GM13976 (cell line): ENCODE measurements at places on chromosomes 5 and 9.

DNA sequence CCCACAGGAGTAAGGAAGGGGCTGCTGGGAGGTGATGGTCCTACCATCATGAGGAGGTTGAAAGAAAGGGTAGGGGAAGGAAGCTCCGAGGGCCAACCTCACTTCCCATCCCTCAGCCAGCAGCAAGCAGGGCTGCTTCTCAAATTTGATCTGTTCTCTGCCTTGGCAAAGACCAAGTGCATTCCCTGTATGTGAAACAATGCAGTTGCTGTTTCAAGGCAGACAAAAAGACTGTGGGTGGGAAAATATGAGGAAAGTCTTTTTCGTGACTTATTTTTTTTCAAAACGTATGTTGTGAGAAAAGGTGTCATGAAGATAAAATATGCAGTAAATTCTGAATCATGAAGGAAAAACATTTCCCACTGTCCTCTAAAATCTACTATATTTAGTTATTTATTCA, 165.9 kb downstream of the ARSB start:
- DNase-seq, result no peak

DNA sequence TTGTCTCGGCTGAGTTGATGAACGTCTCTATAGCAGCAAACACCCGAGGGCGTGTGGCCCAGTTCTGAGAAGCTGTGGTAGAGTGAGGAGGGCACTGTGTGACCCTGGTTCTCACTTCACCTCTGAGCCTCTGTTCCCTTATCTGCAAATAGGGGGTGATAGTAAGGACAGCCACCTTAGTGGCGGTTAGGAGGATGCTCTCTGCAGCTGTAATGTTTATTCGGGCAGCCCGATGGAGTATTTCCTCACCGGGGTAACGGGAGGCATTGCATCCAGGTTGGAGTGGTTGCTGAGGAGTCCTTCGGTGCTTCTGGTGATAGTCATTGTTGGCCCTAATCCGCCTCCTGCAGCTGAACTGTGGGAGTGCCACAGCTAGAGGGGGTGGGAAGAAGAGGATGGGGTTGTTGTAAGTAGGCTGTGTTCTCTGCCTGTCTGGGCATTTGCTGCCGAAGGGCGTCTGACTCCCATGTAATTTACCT, 13.9 kb downstream of the PRRC2B start:
- DNase-seq, result no peak

DNA sequence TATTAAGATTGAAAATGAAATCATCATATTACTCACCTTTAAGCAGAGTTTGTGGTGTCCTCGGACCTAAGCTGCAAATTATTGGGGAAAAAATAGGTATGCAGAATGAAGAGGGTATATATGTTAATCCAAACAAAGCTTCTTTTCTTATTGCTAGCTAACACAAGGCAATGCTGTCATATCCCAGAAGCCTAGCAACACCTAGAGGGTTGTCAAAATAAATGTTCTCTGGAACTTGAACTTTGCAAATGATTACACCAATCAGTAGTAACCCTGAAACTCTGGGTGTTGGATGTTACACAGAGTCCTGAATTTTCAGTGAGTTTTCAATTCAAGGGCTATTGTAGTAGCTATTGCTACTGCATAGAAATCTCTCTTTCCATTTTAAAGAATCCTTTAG, at the start of gene C6:
TSS of gene C6 (minus strand) at position 193 of the 400 bp plus-strand sequence. CDS start 10,302 bp downstream, outside the sequence.
- DNase-seq, result no peak

DNA sequence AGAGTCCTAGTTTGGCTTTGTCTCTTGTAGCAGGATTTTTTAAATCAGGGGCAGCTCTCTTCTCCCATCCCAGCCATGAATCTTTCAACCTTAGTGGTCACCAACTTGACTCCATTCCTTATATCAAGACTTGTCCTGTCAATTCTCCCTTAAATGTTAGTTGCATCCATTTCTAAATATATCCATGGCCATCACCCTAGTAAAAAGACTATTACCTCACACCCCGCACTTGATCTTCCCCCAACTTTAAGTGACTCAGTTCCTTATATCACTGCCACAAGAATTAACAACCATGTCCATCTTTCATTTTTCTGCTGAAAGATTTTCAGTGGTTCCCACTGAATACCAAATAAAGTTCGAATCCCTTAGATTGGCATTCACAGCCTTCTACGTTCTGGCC, 67.0 kb downstream of the STX17 start:
- DNase-seq, result no peak

DNA sequence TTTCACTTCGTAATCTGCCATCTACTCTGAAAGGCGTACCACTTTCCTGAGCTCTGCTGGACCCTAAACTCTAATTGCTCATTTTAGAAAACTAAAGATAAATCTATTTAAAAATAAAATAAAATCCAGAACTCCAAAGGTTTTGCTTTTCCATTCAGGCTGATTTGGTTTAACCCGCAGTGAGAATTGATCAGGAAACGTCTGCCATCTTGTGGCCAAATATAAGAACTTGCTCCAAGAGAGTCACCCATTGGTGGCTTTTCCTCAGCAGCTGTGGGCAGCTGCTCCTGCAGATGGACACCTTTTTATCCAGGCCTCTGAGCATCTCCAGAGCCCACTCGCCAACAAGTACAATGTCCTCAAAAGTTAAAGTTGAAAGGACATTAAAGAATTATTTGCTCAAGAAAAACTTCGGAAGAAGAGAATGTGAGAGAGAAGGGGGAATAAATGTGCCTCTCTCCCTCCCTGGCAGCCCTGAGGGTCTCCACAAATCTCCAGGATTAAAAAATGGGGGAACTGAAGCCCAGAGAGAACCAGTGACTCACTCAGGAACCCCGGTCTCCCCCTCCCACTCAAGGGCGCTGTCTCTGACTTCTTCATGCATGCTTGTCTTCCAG, 4.1 kb downstream of the SAXO1 start:
- DNase-seq, result peak; percentile 80

GRCh38 chr5:112338681-112339337, 80.3 kb downstream of the EPB41L4A start:
- DNase-seq, result no peak

- no peak for DNase-seq
These were observed 56.1 kb downstream of the WWC1 start for GRCh38 chr5:168347368-168348083.

DNA sequence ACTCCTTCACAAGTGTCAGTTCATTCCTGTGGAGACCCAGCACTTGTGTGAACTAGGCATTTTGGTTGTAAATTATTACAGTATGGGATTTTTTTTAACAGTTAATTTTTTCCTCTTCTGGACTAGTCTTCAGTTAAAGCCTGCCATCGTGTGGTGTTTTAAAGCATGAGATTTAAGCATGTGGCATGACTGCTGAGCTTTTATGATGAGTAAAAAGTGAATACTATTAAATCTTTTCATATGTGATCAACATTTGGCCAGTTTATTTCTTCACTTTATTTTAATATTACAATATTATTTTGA, 25.0 kb downstream of the LMNB1 start:
- DNase-seq, result peak; percentile 33

DNA sequence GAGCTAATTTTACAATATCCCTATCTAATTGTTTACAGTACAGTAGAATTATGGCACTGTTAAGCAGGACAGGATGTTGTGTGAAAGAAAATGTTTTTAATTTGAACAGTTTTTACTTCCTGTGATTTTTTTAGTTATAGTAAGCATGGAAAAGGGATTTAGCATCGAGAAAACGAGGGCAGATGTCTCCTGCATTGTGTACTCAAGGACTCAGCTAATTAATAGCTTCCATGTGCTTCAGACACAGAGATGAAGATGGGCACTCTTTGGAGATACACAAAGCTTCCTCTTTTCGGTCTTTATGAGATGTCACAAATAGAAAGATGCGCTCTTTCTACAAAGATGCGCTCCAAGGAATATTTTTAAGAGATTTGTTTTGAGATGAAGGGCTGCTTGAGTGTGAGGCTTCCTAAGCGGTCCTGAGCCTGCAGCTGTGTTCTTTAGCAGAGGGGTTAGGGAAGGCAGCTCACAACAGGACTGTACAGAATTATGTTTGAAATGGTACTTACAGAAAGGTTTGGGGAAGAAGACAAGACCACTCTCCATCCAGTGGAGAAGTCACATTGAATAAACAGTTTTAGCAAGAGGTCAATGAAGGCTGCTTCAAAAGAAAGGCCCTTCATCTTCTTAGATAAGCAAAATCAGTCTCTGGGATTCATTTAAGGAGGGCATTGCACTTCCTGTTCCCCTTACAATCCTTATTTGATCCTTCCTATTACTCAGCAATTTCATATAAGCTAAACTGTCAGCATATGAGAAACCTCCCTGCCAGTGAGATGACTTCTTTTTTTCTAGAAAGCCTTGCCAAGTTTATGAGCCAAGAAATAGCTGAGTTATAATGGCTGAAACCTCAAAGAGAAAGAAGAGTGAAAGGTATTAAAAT, 311.5 kb downstream of the EFNA5 start:
- DNase-seq, result no peak

DNA sequence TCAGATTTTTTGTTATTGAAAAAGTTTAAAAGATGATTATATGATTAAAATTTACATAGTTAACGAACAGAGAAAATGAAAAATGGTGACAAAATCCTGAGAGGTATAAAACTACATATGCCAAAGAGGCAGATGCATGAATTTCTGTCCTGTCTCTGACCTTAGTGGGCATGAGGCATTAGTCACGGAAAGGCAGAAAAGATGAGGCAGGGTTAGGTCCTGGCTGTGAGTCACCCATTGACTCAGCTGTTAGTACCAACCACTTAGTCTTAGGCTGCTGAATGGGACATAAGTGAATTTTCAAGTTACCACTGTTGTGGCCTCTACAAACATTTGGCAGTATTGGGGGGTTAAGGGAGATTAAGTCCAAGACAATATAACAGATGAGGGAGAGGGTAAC, 33.1 kb downstream of the RASA1 start:
- no peak for DNase-seq

GRCh38 chr9:124429530-124429867, 14.3 kb upstream of the PSMB7 start:
- DNase-seq, result no peak

DNA sequence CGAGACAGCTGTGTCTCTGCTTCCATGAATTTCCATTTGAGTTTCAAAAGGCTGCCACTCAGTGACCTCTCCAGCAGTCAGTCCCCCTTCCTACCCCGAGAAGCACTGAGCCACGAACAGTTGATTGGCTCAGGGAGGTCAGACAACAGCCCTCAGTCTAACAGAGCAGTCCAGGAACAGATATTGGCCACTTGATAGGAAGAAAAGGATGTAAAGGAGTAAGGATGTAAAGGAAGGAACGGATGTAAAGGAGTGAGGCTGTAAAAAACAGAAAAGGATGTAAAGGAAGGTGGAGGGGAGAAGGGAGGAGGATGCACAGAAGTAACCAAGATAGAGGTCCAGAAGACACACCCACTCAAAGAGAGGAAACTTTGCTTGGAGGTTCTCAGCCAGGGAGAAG, 3.2 kb upstream of the NR4A3 start:
- DNase-seq, result no peak

DNA sequence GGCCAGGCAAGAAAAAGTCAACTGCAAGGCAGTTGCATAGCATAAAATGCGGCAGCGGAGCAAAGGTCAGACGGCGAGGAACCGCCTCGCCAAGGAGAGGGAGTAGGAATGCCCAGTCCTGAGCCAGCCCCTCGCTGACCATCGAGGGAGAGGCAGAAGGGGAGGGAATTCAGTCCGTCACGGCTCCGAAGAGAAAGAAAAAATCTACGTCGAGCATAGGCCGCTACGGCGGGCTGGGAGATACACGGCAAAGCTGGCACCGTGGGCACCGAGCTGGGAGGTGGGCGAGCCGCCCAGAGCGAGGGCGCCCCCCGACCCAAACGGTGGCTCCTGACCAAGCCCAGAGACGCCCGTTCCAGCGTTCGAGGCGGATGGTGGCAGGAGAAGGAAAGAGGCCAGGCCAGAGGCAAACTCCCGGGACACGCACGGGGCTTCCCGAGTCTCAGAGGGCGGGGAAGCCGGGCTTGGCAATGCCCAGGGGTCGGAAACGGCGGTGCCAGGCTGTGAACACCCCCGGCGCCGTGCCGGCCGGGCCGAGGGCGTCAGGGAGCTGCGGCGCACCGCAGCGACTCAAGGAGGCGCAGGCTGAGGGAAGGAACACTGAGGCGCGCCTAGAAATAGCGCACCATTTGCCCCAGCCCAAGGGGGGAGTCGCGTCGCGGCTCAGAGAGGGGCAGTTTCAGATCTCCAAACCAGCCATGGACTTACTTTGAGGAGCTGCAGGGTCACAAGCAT, 518 bp downstream of the SPRY4 start:
- DNase-seq, result no peak

DNA sequence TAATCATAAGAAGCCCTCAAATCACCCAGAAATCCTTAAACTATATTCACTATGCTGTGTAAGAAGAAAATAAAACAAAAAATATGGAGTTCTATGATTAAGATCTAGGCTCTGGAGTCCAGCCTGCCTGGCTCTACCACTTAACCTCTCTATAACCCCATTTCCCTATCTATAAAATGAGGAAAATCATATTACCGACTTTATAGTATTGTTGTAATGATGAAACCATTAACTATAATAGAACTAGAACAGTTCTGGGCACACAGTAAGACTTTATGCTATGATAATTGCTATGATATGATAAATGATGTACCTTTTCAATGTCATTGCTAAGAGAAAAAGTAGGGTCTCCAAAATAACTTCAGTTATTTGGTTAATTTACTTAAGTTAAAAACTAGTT, 40.3 kb downstream of the MPDZ start:
- no peak for DNase-seq

- no peak for DNase-seq
These were observed 17.5 kb upstream of the GPX3 start for GRCh38 chr5:151002681-151003502.

- peak; percentile 52 for DNase-seq
These were observed at the start of gene PCDHGA1 for GRCh38 chr5:141330299-141331080. TSS of gene PCDHGA1 (plus strand) at chr5:141330514.

DNA sequence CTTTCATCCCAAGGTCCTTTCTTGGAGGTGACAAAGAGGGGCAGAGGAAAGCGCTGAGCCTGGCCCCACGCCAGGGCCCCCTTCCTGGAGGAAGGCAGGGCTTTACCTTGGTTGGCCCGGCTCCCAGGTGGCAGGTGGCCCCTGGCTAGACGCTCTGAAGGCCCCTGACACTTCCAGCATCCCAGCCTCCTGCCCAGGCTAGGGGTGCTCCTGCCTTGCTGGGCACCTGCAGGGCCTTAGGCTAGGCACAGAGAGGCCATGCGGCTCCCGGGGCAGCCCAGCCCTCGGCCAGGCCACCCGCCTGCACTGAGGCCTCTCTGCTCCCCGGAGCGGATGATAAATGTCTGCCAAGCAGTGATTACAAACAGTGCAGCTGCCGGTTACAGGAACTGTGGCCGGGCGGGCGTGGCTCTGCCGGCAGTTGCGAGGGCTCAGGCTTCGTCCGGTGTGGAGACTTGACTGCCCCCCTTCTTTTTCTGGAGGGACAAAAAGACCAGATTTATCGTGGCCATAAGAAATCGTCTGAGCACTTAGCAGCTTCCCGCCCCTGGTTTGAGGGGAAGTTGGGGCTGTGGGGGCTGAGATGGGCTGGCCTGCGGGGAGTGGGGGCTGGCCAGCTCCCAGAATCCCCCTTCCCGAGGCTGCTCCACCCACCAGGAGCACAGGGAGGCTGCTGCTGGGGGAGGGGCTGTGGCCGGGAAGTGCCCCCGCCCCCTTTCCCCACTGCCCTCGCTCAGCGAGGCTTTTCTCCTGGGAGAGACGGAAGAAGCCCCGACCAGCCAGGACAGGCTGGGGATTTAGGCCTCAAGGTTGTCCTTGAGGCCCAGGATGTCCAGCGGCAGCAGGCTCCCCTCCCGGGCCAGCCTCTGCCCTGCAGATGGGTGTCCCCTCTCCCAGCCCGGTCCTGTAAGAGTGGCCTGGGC, 31.6 kb upstream of the UBAC1 start:
- DNase-seq, result peak; percentile 78

- DNase-seq, result no peak
These were observed 884 bp upstream of the GSN start for GRCh38 chr9:121266906-121267650.
